ENCODE measurements at places on chromosomes 3 and 15. TPM values are rescaled to one million over a fixed set of nuclear protein-coding genes. Genes with fewer than 3 reads are reported as not detected.

DNA sequence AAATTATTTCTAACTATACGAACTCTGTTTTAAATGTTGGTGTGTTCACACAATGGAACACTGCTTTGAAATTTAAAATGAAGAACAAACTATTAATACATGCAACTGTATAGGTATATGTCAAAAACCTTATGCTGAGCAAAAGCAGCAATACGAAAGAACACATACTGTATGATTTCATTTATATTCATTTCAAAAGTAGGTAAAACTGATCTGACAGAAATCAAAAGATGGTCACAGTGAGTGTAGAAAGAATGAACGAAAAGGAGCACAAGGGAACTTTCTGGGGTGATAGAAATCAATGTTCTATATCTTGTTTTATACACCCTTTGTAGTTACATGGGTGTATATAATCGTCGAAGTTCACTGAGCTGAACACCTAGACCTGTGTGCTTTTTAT is 12.6 kb downstream of the ATP8B4 start:
- no peak for DNase-seq

DNA sequence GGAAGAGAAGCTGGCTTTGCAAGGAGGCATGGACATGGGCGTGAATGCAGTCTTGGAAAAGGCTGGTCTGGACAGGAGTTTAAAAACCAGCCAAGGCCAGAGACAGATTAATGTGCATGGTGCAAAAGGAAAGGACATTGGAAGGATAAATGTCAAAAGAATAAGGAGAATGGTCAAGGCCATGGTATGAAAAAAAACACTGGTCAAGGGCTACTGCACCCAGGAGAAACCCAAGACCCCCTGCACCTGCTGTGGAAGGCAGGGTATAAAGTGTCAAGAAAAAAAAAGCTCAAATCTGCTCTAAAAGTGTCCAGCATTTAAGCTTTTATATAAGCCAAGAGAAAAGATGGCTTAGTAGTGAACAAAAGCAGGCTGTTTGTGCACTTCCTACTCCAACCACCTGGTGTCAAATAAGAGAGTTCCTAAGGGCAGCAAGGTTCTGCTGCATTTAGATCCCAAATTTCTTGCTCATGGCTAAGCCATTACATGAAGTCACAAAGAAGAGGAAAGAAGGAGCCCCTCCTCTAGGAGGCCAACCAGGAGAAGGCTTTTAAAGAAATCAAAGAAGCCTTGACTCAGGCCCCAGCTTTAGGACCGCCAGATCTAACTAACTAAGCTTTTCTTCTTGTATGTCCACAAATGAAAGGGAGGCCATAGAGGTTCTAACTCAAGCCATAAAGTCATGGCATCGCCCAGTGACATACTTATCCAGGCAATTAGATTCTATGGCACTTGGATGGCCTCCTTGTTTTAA is 16.9 kb downstream of the CCR4 start:
- no peak for DNase-seq

DNA sequence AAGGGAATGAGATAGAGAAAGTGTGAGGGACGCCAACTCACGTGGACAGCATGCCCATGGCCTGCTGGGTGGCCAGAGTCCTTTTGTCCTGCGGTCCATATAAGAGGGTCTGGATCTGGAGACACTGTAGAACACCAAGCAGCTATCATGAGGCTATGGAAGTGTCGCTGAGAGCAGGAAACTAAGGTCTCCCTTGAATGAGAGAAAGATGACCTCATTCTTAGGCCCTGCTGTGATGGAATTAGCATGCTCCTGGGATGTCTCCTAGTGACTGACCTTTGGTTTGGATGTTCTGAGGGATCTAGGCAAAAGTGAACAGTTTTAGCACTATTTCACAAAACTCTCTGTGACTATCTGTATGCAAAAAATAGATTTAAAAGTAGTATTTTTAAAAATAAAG is 34.4 kb downstream of the SYNM start:
- no peak for DNase-seq

The SLC2A2 gene
- total RNA-seq, result not detected

DNA sequence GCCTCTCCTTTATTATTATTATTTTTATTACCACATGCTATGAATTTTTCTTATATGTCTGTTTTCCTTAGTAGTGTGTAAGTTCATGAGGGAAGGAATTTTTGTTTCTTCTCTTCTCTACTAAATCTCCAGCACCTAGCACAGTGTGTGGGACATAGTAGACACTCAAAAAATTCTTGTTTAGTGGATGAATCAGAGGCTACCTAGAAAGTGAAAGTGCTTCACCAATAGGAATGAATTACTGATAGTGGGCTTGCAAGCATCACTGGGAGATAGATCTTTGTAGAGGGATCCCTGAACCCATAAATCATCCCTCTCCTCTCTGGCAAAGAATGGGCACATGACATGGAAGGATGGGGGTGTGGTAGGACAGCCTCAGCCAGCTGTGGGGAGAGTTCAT is 8.5 kb downstream of the SPTBN5 start:
- DNase-seq, result no peak

The ARRDC4 gene
- total RNA-seq, result 31.6 TPM

- DNase-seq, result no peak
Observed at GRCh38 chr3:72015463-72015862, 230.5 kb upstream of the PROK2 start.

GRCh38 chr15:84606653-84607120 is 5.9 kb downstream of the ZSCAN2 start:
- DNase-seq, result no peak

The PLIN1 gene
- 1.1 TPM for total RNA-seq

DNA sequence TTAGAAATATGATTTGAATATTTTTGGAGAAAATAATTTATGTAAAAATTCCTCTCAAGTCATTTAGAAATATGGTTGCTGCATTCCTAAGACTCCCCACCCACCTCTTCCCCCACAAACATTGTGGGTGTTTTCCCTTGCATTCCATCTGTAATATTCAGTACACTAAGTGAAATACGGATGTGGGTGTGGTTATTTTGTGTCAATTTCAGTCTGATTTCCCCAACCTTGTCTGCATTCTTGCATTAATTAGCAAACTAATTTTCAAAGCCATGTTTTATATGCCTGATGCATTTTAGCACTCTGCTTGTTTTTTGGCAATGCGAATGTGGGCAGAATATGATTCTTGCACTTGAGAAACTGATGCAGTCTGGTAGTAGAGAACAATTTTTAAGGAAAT is 408.3 kb upstream of the RGMA start:
- DNase-seq, result no peak

The OR5K2 gene
- not detected for total RNA-seq

DNA sequence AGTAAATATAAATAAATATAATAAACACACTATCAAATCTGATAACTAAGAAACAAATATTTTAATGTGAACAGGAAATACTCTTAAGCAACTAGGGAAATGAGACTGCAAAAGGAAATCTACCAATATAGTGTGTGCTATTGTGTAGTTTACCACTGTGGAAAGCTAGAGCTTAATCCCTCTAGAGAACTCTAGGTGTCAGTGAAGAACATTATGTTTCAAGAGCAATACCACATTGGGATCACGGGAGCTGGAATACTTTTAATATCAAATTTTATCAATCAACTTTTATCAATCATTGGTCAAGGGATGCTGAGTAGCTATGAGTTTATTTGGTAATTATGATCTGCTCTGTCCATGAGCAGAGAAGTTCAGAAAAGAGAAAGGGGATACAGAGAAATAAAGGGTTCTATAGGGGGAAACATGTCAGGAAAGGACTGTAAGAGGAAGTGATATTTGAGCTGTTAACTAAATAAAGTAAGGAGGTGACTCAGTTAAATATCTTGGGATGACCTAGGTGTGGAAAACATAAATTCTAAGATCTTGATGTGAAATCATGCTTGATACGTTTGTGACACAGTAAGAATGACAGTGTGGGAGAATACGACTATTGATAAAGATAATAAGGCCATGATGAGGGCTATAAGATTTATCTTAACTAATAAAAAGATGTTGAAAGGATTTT is 762.2 kb upstream of the ALCAM start:
- no peak for DNase-seq

The PRR20G gene
- total RNA-seq, result not detected

- no peak for DNase-seq
Observed at GRCh38 chr15:81939604-81940440, 106.0 kb downstream of the MEX3B start.

- DNase-seq, result no peak
Observed at GRCh38 chr3:81913886-81914663, 152.6 kb upstream of the GBE1 start.

DNA sequence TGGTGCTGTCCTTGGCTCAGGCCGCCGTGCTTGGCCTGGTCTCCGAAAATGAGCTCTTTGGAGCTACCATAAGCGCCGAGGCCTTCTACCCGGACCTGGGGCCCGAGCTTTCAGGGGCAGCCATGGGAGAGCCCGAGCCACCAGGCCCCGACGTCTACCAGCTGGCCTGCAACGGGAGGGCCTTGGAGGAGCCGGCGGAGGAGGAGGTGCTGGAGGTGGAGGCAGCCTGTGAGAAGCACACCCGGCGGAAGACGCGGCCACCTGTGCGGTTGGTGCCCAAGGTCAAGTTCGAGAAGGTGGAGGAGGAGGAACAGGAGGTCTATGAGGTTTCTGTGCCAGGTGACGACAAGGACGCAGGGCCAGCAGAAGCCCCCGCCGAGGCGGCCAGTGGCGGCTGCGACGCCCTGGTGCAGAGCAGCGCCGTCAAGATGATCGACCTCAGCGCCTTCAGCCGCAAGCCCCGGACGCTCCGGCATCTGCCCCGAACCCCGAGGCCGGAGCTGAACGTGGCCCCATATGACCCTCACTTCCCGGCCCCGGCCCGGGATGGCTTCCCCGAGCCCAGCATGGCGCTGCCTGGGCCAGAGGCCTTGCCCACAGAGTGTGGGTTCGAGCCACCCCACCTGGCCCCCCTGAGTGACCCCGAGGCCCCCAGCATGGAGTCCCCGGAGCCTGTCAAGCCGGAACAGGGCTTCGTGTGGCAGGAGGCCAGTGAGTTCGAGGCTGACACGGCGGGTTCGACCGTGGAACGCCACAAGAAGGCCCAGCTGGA is 34.9 kb downstream of the IDH2 start:
- DNase-seq, result peak; percentile 64

DNA sequence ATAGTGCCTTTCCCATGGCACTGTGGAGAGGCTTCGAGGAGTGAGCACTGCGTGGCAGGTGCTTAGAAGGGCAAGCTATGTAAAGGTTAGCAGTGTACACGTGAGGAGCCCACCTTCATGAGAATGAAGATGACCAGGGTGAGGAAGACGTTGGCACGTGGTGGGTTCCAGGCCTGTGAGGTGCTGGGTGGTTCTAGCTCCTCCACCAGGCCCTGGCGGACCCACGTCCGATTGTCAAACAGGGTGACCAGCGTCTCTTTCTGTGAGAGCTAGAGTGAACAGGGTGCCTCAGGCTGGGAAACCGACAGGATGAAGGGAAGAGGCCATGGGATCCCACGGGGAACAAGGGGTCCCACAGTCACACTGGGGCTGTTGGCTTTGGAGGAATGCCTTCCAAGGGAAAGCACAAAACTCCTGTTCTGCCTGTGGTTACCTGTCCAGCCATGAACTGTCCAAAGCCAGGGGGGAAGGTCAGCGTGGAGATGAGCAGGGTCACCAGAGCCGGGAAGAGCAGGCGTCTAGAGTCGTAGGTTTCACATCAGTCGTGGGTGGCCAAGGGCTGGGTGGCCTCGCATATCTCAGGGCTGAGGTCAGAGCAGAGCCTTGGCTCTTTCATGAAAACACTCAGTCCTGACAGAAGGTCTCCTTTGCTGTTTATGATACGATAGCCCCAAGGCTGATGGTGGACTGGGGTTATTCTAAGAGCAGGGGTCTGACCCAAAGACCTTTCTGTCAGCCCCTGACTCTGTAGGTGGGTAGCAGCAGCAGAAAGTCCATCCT is 6.0 kb downstream of the CLCN2 start:
- DNase-seq, result no peak

The CPLX3 gene
- not detected for total RNA-seq

DNA sequence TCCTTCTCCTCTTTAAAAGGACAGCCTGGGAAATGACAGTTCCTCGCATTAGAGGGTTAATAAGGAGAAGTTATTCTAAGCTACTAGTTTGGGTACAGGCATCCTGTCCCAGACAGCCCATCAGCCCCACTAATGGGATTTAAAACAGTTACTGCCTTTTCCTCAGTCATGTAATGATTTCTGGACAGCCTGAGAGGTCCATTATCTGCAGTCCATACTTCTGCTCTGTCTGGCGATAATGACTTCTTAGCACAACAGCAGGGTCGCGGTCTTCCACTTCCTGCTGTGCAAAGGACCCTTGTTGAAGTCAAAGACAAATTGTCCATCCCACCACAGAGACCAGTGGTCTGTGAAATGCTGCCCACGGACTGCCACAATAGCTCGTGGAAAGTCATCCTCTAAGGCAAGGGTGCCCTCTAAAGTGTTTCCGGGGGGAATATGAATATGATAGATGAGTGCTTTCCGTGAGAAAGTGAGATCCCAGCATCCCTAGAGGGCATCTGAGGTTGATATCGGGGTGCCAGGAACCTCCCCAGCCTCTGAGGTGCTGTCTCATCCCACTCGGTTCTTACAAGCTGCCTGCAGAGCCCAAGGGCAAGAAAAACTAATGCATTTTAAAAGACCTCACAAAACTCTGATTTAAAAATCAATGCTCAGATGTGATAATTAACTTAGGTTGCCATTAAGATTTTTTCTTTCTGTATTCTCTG is 100.7 kb downstream of the SHOX2 start:
- no peak for DNase-seq

DNA sequence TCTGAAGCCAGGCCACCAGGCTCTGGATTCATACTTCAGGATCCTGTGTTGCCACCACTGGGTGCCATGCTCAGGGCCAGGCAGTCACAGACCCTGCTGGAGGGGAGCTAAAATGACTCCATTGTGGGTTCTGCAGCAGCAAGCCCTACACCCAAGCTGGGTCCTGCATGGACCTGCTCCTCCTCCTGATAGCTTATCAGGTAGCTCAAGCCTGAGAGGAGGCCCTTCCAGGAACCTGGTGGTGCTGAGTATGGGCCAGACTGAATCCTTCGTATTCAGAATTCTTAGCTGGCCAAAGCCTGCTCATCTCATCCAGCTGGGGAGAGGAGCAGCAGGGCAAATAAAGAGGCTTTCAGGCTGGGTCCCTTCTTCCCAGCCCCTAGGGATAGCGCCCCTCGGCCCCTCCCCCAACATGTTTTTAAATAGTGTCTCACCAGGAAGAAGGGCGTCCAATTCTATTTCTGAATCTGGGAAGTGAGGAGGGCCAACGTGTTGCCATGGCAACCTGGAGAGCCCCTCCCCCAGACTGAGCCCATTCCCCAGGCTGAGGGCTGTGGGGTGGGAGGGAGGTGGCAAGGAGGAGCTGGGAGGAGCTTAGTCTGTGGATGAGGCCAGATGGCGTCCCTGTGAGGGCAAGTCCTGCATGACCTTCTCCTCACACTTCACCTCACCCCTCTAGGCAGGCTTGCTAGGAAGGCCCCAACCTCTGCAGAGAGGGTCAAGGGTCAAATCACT is 11.0 kb upstream of the CAMKV start:
- no peak for DNase-seq

GRCh38 chr15:40768521-40769273 is 1.1 kb upstream of the C15orf62 start:
- no peak for DNase-seq
